ENCODE measurements at places on chromosomes 1 and 21.

GRCh38 chr21:33268393-33268736, 2.2 kb downstream of the IL10RB start:
- DNase-seq = no peak

- DNase-seq = no peak
Measured at GRCh38 chr1:1435106-1435903, at the start of gene VWA1. Gene VWA1, plus strand, starts transcription at chr1:1435690. Its CDS starts 59 bp downstream, at chr1:1435749.

DNA sequence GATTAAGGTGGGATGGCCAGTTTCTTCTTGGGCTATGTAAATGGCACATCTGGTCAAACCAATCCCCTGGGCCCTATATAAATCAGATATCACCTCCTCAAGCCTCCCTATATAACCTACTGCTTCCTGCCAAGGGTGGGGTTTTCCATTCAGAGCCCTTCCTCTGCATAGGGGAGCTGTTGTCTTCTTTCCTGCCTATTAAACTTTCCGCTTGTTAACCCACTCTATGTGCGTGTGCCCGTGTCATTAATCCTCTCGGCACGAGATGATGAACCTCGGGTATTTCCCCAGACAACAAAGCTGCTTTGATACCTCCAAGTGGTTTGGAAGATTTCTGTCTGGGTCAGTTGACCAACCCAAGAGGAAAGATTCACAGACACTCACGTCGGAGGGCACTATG, 19.3 kb upstream of the SERTAD4 start:
- no peak for DNase-seq

DNA sequence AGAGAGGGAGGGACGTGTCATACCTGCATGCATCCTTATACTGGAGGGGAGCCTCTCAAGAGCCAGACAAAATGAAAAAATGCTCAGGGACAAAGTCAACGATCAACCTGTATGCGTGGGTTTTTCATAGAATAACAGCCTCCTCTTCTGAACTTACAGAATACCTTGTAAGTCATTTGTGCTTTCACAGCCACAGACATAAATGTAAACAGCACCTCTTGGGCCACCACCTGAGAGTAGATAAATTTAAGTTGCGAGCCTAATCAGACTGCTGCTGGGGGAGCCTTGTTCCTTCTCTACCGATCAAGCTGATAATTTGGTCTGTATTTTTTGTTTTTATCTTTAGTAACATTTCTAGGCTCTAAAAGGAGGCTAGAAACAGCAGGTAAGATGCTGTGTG, 223.1 kb downstream of the KIF26B start:
- no peak for DNase-seq

GRCh38 chr1:91813813-91814212, 72.1 kb downstream of the TGFBR3 start:
- no peak for DNase-seq

DNA sequence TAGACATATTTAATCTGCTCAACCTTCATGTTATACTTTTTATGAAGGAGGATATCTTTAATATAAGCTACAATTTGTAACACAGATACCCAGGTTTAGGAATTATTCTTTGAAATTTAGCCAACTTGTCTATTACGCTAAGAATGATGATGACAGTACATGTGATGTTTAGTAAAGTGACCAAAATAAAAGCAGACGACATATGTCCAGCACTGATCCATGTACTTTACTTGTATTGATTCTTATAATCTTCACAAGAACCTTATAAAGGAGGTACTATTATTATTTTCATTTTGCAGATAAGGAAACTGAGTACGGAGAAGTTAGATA, 37.2 kb upstream of the ATG4C start:
- no peak for DNase-seq

GRCh38 chr1:30101487-30102227, 621.7 kb downstream of the MATN1 start:
- DNase-seq = no peak

- DNase-seq = no peak
Measured at GRCh38 chr1:88655685-88656299, 28.3 kb upstream of the PKN2 start.

DNA sequence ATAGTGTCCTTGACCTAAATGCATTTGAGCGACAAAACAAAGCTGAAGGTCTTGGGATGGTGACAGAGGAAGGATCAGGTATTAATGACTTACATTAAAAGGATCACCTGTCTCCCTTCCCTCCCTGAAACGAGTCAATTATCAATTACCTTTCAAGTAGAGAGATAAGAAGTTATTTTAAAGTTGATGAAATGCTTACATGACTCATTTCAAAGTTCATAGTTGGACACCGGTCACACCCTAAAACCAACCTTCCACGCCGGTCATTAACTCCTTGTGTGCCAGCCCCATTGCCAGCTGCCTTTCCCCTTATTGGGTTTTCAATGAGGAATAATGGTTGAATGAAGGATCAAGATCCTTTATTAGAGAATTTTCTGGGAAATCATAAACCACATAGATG, 129.8 kb downstream of the ZP4 start:
- DNase-seq = no peak

DNA sequence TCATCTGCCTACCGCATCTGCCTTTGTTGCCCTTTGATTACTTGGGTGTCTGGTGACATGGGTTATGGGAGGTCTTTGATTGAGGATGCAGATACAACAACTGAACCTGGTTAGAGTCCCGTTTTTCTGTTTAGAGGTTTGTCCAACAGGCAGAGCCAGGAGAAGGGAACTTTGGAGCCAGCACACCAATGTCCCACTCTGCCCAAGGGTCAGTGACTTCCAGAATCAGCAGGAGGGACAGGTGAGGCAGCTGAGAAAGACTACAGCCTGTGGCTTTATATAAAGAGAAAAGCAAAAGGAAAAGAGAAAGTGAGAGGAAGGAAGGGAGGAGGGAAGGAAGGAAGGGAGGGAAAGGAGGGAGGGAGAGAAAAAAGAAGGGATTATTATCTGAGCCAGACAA, 101.5 kb upstream of the ZNF644 start:
- DNase-seq = no peak

GRCh38 chr1:246528933-246529731, 22.1 kb upstream of the SMYD3 start:
- no peak for DNase-seq

DNA sequence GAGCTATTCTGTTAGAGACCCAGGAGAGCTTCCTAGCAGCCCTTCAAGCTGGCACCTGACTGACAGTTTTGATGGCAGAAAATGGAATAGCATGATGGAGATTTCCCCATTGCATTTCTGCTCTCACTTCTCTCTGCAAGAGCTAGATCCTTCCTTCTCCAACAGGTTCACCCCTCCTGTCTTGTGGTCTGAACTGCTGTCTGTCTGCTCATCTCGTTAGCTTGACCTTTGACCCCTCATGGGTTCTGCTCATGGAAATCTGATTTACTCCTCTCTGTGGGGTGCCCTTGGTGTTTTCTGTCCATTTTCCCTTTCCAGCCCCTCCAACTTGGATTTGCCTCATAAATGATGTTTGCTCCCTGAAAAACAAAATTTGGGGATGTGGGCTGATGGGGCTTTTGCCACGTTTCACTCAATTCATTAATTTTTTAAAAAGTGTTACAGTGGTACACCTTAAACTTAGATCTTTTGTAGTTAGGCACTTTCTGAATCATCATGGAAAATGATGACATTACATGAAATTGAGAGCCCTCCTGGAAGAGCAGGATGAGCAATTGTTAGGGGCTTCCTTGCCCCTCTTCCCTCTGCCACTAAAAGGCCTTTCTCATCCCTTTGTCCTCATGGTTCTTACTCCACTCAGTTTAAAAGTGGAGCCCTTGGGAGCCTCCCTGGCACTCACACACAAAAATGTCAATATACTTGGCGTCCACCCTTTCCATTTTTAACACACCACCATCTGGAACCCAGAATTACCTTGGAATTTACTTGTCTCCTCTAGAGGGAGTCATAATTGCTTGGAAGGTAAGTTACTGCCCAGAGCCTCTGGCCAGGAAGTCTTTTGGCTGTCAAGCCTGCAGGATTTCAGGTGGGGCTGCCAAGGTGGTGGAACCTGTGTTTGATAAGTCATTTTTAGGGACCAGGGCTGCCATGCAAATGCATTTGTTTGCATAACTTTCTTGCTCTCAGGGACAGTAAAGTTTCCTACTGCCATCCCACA, 31.9 kb upstream of the IL19 start:
- DNase-seq = no peak

GRCh38 chr21:45954261-45954660, 27.3 kb upstream of the COL6A1 start:
- DNase-seq = no peak

DNA sequence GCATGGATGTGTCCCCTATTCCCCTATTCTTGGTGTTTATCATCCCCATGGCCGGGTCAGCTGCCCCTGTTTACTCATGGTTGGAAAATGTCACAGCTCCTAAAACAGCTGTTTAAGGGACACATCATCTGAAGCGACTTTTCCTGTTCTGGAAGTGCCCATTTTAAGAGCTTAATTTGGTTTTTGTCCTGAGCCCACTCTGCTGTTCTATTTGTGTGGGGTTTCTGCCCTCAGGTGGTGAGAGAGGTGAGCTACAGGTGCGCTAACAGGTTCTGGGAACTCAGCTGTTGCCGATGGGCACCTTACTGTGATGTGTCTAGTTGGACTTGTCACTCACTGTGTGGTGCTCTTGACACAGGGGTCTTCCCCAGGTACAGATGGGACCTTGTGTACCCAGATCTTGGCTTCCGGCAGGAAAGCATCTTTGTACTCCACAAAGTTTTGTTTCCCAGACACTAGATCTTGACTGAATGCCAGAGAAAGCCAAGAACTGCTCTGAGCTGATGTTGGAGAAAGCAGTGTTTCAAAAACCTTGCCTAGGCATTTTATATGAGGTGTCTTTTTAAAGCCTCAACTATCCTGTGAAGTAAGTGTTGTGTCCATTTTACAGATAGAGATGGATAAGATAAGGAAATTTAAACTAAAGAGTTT, 59.0 kb upstream of the CD1D start:
- DNase-seq = no peak

DNA sequence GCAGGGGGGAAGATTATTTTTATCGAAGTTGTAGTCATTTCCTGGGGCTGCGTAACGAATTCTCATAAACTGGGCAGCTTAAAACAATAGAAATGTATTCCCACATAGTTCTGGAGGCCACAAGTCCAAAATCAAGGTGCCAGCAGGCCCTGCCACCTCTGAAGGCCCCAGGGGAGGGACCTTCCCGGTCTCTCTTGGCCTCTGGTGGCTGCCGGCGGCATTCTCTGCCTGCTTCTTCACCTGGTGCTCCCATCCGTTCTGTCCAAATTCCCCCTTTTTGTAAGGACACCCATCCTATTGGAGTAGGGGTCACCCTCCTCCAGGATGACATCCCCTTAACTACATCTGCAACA, 92.8 kb downstream of the PDE9A start:
- DNase-seq = no peak

DNA sequence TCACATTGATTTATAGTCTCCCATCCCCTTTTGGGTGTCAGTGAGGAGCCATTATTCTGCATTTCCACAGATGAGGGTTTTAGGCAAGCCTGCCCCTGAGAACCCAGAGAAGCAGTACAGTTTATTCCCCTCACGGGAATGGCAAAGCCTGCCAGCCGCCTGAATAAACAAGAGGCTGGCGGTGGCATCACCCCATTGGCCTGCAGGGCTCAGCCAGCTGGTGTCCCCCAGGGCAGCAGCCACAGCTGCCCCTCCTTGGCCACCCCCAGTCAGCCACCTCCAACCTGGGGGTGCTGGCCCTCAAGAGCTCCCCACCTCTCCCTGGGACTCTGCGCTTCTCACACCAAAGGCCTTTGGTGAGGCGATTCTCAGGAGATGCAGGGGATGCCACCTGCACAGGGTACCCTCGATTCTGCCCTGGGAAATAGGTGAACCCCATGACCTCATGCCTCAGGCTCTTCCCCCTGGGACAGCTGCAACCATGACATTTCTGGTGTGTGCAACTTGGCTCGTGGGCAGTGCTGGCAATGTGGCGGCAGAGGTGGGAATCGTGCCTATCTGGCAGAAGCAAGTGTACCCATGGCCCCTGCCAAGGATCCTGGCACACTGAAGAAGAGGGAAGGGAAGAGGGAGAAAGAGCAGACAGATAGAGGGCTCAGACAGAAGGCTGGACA, 14.0 kb downstream of the OLFML2B start:
- no peak for DNase-seq

- DNase-seq = no peak
Measured at GRCh38 chr1:183780159-183780558, 24.8 kb upstream of the RGL1 start.

GRCh38 chr1:32890516-32891240, 4.4 kb downstream of the HPCA start:
- no peak for DNase-seq

DNA sequence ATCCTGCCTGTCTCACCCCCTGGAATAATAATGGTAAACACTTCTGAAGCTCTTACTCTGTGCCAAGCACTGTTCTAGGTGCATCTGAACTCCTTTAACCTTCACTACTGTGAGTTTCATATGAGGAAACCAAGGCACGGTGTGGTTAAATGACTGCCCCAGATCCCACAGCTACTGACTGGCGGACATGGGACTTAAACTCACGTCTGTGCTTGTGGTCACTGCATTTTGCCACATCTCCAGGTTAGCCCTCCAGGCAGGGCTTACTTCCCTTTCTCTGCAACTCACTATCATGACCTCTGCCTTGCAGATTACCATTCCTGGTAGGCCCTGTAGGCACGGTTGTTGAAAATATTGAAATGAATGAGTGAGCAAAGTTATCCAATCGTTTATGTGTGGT, 83.4 kb downstream of the ADSS2 start:
- DNase-seq = no peak

DNA sequence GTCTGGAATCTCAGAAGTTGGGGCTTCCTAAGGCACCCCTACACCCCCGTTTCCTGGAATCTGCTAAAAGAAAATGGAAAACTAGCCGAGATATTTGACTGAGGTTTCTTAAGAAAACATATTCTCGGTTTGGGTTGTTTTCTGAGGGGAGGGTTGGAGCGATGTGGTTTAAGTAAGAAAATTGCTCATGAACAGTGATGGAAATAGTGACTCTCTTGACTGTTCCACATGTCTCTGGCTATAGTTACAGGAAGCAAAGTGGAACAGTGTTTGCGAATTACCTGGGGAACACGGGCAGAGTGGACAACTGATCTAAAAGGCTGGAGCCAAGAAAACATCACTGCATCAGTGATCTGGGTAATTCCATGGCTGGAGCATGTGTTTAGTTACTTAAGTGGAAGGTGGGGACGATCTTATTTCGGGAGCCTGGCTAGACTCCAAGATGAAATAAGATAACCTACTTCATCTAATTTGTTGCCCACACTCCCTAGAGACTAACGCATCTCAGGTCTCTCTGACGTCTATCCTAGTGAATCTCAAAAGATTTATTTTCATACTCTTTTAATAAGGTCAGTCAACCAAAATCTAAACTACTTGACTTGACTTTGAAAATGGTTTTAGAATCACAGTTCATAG, 92.4 kb downstream of the KCNJ15 start:
- no peak for DNase-seq

GRCh38 chr1:224544346-224545110, 71.6 kb upstream of the CNIH3 start:
- DNase-seq = no peak

- no peak for DNase-seq
Measured at GRCh38 chr1:27529704-27530018, 39.7 kb upstream of the WASF2 start.

GRCh38 chr1:20318971-20319370, 28.3 kb downstream of the VWA5B1 start:
- DNase-seq = no peak

- DNase-seq = no peak
Measured at GRCh38 chr1:179090923-179091322, 9.1 kb downstream of the TOR3A start.

GRCh38 chr1:84686223-84686622, 4.0 kb downstream of the SSX2IP start:
- DNase-seq = no peak

GRCh38 chr1:33248244-33248643, 8.0 kb upstream of the ZNF362 start:
- no peak for DNase-seq
